HTR-8/SVneo (cell line): ENCODE measurements at places on chromosomes 2 and 18.

GRCh38 chr18:48222118-48222517, 187.1 kb downstream of the ZBTB7C start:
- DNase-seq, result peak; percentile 14

- no peak for DNase-seq
Measured at GRCh38 chr2:210022824-210023223, 20.4 kb downstream of the RPE start.

- no peak for DNase-seq
Measured at GRCh38 chr2:120772261-120772660, 36.6 kb downstream of the GLI2 start.

- DNase-seq, result no peak
Measured at GRCh38 chr18:4454537-4455112, 482 bp downstream of the DLGAP1 start.

GRCh38 chr2:216418981-216419380, 6.7 kb downstream of the SMARCAL1 start:
- DNase-seq, result no peak

DNA sequence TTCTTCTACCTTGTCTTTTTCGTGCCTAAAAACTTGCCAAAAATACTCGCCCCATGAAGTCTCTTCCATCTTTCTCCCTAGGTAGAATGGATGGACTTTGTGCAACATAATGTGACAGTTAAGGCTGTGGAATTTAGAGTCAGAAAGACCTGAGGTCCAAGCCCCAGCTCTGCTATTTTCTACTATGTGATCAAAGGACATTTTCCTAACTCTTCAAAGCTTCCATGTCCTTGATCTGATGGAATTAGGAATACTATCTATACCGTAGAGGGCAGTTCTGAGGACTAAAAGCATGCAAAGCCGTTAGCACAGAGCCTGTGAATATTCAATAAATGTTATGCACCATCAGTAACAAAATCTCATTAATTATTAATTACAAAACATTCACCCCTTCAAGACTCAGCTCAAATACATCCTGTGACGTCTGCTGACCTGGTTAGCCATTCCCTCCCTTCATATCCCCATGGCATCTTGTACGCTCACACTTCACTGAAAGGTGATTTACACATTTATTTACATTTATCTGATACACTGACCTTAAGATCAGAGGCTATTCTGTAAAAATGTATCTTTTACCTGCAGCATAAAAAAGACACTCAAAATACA, 15.1 kb downstream of the IWS1 start:
- no peak for DNase-seq

DNA sequence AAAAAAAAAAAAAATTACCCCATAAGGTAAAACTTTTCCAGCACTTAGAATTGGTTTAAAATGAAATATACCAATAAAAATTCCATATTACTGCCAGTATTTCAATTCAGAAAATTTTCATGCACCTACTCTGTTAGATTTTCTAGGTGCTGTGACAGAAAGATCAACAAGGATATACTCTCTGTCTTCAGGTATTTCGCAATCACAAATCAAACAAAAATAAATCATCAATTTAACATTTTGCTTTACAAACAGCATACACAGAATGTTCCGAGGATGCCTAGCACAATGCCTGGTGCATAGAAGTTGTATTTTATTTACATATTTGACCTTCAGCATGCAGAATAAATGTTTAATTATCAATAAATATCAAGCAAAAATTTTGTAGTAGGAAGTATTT, 66.5 kb downstream of the RBBP8 start:
- no peak for DNase-seq

- no peak for DNase-seq
Measured at GRCh38 chr2:218010984-218011652, 8.3 kb upstream of the TNS1 start.

DNA sequence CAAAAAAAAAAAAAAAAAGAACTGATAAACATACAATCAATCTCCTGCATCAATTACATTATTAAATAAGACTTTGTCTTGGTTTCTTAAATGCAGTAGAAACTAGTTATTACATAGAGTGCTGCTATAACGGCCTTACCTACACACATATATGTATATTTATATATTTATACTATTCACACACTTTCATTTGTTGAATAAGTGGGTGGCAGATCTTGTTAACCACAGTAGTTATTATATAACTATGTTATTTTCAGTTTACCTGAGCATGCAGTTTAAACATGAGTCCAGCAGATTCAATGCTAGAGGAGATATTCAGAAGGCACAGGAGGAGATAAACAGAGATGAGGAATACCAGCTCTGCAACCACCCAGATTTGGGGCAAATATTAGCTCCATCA, 81.5 kb upstream of the CD226 start:
- no peak for DNase-seq

DNA sequence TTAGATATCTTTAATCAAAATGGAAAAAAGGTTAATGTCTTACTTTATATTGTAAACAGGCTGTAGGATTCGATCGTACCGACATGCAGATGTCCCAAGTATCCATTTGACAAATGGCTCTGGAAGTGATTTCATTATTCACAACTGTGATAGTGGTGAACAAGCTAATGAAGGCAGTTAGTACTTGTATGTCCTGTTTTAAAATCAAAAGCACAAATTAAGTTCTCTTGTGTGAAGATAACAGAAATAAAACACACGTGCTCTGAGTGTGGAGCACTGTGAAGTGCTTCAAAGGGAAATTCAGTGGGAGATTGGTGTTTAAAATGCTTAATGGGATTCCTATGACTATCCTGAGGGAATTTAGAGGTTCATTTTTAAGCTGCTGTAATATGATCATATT, 8.6 kb upstream of the LRP1B start:
- DNase-seq, result no peak

- peak; percentile 31 for DNase-seq
Measured at GRCh38 chr2:12155303-12156051, 409.0 kb downstream of the LPIN1 start.

GRCh38 chr2:12432985-12433625, 283.6 kb upstream of the TRIB2 start:
- DNase-seq, result no peak

GRCh38 chr18:58221060-58221725, 177.2 kb downstream of the NEDD4L start:
- DNase-seq, result peak; percentile 75

DNA sequence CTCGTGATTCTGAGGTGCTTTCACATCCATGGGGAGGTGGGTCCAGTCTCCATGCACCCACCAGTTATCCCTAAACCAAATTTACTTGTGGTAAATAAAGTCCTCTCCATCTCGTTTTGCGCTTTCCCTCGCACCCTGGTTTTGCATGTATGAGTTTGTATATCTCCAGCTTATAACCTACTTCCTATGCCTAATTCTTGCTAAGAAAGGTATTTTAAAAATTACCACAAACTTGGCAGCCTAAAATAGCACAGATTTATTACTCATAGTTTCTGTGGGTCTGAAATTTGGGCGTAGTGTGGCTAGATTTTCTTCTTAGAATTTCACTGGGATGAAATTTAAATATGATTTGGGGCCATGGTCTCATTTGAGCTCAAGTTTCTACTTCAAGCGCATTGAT, 511.5 kb downstream of the NYAP2 start:
- DNase-seq, result no peak

- peak; percentile 59 for DNase-seq
Measured at GRCh38 chr2:127024769-127025358, 82.1 kb downstream of the BIN1 start.

DNA sequence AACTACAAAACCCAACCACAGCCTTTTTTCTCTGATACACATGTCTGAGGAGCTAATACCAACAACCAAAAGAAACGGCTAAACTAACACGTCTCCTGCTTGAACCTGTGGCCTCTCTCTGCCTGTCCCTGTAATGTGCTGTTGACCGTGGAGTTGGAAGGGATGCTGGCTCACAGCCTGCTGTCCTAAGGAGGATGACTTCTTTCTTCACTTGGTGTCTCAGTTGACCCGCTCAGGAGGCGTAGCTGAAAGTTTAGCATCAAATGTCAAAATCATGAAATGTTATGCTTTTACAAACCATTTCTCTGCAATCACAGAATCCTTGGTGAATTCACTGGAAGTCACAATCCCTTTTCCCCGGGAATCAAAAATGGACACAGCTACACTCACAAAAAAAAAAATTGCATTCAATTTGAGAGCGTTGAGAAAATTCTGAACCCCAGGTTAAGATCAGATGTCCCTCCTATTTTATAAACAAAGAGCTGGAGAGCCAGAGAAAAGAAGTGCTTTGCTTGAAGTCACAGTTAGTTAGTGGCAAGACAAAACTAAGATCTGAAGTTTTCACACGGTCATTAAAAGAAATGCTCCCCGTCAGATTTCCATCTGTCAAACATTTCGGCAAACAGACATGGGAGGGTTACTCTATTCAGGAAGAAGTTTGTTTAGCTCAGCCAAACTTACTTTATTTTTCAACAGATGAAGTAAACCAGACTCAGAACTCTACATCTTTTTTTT, 74.3 kb downstream of the IRS1 start:
- DNase-seq, result no peak

DNA sequence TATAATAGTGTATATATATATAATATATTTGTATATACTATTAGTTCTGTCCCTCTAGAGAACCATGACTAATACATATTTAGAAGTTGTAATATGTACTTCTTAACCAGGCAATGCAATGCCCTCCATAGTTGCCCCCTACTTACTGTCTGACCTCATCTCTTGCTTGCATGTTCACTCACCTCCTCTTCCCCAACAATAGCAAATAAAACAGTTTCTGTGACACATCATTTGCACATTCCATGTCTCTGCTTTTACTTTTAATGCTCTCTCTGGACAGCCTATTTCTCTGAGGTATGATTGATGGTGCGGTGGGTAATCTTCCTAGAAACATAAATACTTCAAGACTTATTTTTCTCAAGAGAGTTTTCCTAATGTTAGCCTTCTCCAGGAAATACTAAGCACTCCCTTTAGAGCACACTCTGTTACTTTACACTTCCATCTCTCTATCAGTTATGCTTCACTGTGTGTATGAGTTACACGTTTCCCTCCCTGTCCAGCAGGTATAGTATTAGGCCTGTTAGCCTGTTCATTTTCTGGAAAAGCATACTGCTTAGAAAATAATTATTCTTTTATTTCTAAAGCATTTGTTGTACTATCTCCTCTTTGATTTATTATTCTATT, 295.6 kb upstream of the LRATD1 start:
- no peak for DNase-seq

GRCh38 chr2:68391869-68392268, 26.8 kb downstream of the PLEK start:
- no peak for DNase-seq

DNA sequence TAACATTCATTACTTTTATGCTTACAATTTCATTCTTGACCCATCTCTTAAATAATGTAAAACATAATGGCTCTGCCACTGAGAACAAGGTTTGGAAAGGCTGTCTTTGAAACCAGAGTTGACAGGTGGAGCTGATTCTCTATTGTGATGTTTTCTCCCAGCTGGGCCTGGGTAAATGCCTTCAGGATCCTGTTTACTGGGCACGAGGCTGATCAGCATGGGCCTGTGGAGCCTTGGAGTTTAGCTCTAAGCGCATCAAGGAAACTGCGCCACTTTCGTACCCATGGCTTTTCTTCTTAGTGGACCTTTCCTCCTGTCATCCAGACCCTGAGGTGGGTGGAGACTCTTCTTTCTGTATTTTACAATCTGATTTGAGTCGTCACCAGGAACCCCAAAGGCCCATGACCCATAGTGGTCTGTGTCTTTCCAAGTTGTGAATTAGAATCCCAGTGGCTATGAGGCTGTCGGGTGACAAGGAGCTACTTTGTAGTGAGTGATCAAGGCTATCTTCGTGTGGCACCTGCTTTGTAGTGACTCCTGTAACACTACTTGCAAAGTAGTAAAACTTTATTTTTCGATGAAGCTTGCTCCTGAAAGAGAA, 123.1 kb downstream of the LPIN1 start:
- no peak for DNase-seq

GRCh38 chr2:86201671-86202335, 2.5 kb downstream of the MRPL35 start:
- DNase-seq, result no peak

GRCh38 chr18:11259469-11260150, 110.2 kb upstream of the PIEZO2 start:
- no peak for DNase-seq

DNA sequence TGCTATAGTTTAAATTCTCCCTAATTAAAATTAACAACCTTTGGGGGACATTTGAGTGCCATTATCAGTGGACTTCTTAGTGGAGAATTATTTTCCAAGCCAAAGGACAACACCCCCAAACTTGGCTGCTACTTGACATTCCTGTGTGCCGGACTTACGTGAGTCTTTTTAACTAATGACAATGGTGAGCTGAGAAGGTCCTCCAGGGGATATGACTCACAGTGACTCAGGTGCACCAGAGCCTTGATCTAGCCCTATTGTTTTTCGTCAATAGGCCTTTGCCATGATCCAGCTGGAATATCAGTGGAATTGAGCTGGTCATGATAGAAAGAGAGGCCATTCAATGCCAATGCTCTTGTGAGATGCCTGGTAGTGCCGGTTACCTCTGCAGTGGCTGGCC, 118.1 kb upstream of the CXCR4 start:
- DNase-seq, result peak; percentile 24

GRCh38 chr2:192051533-192051932, 143.2 kb downstream of the TMEFF2 start:
- no peak for DNase-seq

DNA sequence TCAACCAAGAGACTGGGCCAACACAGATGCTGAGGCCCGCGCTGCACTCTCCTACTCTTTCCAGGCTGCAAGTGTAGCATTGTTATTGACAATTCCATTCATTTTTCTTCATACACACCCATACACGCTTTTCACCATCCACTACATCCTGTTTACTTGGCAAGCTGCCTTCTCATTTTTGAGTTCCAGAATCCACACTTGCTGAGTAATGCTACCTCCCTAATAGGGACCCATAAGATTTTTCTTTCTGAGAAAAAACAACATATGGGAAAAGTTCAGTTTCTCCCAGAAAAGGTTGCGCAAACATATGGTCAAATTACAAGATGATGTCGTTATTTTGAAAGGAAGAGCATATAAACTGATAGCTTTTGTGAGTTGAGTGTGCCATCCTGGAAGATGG, 3.3 kb upstream of the NETO1 start:
- DNase-seq, result peak; percentile 8

DNA sequence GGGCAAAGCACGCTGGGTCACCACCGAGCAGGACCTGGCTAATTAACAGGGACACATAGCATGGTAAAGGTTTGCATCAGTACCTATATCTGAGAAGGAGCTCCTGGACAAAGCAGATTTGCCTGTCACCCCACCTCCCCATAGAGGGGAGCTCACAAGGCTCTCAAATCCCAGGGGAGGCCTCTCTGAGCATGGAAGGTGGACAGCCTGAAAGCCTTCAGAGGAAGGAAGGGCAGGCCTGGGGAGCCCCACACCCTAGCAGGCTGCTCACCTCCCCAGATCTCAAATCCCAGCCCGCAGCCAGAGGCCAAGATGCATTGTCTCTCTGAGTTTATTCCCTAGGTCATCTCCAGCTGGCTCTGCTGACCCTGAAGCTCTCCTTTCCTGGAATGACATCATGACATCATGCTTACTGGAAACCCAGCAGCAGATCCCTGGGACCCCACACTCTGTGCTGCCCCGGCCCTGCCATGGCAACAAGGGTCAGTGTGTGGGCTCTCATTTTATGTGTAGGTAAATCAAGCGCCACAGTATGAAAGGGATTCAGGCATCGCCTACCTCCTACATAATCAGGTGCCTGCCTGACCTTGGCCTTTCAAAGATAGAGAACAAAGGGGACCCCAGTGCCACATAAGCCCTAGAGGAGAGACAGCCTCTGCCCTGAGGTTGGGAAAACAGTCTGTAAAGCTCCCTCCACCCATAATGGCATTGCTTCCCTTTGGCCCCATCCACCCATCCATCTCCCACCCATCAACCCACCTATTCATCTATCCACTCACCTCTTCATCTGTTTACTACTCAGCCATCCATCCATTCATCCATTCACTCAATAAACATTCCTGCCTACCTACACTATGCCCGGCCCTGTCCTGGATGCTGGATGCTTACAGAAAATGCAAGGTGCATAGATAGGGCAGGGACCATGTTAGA, 15.7 kb upstream of the TEX51 start:
- no peak for DNase-seq
